ENCODE measurements at places on chromosomes 11 and 22. TPM values are rescaled to one million over a fixed set of nuclear protein-coding genes. Genes with fewer than 3 reads are reported as not detected.

The BTBD18 gene
- not detected for polyA plus RNA-seq

The ESAM gene
- 383 TPM for polyA plus RNA-seq

GRCh38 chr22:32326647-32327046, 31.0 kb upstream of the RFPL3 start:
- no peaks in the 10 kb centered on the region for H3K36me3 ChIP-seq
- no peaks in the 10 kb centered on the region for H3K27me3 ChIP-seq
- H3K27ac ChIP-seq = peak overlapping the region; percentile 6
- peaks cover 19% of the 10 kb centered on the region for H3K4me1 ChIP-seq
- DNase-seq = no peak
- no peak overlapping the region for H3K4me3 ChIP-seq

DNA sequence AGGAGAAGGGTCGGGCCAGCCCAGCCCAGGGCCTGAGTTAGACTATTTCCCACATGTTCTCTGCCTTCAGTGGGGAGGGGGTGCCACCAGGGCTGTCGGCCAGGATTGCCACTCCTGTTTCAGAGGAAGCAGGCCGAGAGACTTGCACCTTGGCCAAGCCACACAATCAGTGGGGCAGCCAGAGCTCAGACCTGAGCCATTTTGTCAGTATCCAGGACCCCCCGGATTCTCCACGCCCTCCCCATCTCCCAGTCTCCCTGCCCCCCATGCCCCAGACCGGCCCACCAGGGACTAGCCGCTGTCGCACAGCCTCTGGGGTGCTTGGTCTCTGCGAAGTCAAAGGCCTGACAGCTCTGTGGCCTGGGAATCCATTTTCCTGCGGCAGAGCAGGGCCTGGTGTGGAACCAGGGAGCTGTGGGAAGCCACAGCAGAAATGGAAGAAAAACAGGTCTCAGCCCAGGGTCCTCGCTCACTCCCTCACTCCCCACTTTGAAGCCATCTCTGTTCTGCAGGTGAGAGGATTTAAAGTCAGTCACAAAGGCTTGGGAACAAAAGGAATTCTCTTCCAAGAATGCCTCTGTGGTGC, 25.5 kb upstream of the MGAT3 start:
- H3K4me3 ChIP-seq = no peak overlapping the region
- H3K4me1 ChIP-seq = peaks cover 14% of the 10 kb centered on the region
- H3K27me3 ChIP-seq = no peaks in the 10 kb centered on the region
- H3K27ac ChIP-seq = peak overlapping the region; percentile 97

GRCh38 chr11:3855808-3856491, 486 bp downstream of the STIM1 start:
- H3K27ac ChIP-seq = no peak overlapping the region
- no peaks in the 10 kb centered on the region for H3K27me3 ChIP-seq
- peak; percentile 46 for DNase-seq
- peak overlapping the region; percentile 88 for H3K4me3 ChIP-seq

- no peak overlapping the region for H3K4me3 ChIP-seq
- H3K27me3 ChIP-seq = no peaks in the 10 kb centered on the region
- no peak overlapping the region for H3K27ac ChIP-seq
- H3K4me1 ChIP-seq = no peaks in the 10 kb centered on the region
- no peaks in the 10 kb centered on the region for H3K36me3 ChIP-seq
Observed at GRCh38 chr11:38510041-38510440, 1912.0 kb upstream of the RAG2 start.
